ENCODE measurements at places on chromosomes 11 and 22.

GRCh38 chr11:103395612-103396011, 286.4 kb downstream of the DYNC2H1 start:
- DNase-seq: peak; percentile 26

- no peak for DNase-seq
Observed at GRCh38 chr22:49260681-49261580, 566.7 kb downstream of the BRD1 start.

GRCh38 chr11:25066706-25067105, 569.9 kb downstream of the LUZP2 start:
- no peak for DNase-seq

DNA sequence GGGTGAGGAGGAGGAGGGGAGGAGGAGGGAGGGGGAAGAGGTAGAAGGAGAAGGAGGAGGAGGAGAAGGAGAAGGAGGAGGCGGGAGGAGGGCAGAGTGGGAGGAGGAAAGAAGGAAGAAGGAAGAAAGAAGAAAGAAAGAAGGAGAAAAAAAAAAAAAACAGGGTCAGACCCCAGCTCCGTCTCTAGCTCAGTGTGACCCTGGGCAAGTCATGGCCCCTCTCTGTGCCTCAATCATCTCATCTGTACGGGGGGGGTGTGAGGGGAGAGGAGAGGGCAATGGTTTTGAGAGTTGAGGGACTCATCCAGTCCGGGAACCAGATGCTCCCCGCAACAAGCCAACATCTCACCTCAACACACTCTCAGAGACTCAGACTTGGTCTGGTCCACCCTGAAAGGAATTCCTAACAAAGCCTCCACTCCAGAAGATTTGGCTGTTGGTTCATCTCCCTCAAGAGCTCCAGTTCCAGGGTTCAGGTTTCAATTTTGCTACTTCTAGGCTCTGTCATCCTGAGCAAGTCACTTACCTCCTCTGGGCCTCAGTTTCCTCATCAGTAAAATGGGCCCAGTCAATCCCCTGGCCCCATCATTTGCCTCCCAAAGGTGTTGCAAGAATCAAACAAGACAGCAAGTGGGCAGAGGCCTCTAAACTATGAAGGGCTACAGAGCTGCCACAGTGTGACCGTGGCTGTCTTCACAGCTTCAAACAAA, 7.7 kb downstream of the CARD10 start:
- no peak for DNase-seq

DNA sequence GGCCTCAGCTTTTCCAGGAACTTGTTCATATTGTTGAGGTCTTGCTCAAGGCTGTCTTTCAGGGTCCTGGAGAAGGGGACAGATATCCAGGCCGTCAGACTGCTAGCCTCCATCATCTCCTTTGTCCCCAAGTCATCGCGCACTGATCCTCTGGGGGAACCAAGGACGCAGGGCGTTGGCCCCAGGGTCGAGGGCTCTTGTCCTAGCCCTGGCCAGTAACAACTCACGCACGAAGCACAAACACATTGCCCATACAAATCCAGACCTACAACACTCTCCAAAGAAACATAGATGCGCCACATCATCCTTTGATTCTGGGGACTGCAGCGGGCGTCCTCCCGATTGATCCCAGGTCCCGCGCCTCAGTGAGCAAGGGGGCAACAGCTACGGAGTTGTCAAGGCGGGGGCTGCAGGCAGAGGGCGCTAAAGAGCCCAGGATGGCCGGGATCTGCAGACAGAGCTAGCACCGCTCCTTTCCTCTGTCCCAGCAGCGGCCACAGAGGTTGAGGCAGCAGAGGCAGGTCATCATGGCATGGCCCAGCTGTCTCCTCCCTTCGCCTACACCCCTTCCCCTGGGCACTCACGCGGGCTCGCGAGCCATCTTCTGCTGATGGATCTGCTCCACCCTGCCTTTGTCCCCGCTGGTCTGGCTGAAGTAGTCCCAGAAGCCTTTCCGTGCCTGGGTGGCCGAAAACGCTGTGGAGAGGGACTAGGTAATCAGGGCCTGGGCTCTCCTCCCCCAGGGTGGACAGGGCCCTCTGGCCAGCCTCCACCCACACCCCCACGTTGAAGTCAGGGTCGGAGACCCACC, 472 bp downstream of the APOA5 start:
- DNase-seq: peak; percentile 82

DNA sequence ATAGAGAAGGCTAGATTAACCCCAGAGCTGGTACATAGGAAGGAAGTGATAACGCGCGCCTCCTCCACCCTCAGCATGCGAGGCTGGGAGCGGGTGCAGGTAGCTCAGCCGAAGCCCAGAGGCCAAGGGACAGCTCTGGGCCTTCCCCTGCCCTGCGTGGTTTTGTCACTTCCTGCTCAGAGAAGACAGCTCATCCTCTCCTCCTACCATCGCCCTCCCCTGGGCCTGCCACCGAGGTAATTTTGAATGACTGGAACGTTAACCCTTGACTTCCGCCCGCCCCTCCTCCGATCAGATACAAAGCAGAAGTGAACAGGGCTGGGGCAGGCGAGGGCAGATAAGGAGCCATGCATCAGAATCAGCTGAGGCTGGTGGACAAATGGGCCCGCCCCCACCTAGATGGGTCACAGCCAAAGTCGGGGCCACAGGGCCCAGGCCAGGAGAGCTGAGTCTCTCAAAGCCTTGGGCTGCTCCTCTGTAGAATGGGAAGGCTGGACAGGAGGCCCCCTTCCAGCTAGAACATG, 1.6 kb downstream of the RAC2 start:
- no peak for DNase-seq

- DNase-seq: no peak
Observed at GRCh38 chr11:105192115-105192514, 52.5 kb upstream of the CARD18 start.

- no peak for DNase-seq
Observed at GRCh38 chr11:5803982-5804381, 4.7 kb upstream of the OR52N2 start.

DNA sequence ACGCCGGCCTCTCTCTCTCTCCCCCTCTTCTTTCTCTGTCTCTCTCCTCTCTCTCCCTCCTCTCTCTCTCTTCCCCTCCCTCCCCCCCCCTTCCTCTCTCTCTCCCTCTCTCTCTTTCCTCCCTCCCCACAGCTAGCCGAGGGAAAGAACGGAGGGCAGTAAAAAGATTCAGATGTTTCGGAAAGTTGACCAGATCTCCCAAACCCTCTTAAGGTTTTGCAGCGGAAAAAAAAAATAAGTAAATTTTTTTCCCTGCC, 195 bp upstream of the ALX4 start:
- DNase-seq: no peak

Data from foreskin fibroblast (primary cell).